SK-N-MC (cell line): ENCODE measurements at places on chromosomes 6 and 20.
A peak's percentile ranks its signal among the peaks of the same experiment; 100 is the strongest.

DNA sequence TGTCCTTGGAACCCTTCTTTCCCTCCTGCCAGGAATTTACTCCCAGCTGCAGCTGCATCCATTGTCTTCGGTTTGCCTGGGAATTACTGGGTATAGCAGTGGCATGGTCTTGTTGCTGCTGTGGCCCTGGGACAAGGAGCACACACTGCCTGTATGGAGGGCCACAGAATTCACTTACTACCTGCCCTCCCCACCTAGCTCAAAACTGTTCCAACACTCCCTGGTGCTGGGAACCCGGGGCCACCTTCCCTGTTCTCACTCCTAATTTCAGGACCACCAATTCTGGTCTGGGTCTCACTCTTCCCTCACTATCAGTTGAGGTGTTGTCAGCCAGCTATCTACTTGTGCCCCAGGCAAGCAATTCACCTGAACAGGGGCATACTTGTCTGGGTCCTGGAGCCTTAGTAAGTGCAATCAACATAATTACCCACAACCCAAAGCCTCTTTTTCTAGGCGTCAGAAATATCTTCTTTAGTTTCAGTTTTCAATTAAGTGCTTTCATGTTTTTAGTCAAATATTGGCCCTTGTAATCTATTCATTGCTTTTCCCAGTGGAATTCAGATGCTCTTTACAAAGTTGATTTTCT is 47.2 kb downstream of the METTL24 start:
- DNase-seq = no peak

- DNase-seq = no peak
Observed at GRCh38 chr20:48196001-48196400, 410.7 kb upstream of the SULF2 start.

DNA sequence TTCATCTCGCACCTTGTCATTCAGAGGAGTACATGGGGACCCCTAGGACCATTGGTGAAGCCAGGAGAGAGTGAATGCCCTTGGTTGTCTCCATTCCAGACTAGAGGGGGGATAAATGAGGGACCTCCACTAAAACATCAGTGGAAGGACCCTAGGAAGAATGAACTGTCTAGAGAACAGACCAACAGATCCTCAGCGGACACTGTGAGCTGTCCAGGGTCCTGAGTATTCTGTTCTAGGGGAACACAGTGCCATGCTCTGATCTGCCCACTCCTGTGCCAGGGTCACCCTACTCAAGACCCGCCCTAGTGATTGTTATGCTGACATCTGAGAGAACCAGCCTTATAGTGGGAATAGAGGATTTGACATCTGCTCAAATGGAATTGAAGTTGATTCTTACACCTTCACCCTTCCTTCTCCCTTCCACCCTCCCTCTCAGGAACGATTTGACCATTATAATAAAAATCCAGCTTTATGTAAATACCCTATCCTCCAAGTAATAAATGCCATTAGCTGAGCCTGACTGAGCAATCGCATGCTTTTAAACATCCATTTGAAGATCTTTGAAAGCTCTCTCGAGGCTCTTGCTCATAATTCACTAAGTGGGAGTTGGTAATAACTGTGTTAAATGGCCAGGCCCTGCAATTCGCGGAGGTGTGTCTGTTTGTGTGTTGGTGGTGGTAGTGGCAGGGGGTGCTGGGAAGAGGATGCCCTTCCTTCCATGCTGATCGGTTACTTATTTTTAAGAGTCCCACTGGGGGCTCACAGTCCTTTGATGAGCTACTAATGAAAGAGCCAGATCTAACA is 43.6 kb upstream of the SLC32A1 start:
- no peak for DNase-seq

- DNase-seq = no peak
Observed at GRCh38 chr6:73734832-73735453, 38.9 kb downstream of the CD109 start.

DNA sequence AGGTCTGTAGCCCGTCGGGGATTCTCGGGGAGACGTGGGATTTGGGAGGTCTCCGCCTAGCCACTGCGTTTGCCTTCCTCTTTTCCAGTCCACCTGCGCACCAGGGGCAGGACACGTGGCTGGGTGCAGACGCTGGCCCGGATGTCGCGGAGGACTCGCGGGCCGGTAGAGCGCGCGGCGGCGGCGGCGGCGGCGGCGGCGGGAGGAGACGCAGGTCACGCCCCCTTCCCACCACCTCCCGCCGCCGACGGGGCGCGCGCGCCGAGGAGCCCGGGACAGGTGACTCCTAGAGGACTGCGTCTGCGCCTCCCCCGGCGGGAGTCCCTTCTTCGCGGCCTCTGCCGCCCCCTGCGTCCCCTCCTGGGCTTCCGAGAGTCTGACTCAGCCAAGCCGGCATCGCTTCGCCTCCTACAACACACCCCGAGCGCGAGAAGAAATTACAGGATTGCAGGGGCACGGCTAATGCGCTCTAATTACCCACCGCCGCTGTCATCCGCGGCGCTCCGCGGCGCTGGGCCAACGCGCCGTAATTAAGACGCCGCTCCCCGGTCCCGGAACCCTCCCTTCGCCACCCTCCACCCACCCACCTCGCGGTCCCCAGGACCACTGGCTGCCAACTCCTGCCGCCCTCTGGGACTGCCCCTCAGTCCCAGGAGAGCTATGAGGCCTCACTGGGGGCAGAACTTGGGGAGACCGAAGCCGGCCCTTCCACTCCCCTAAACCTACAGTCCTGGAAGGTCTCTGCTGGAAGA is 124.5 kb downstream of the MRPL14 start:
- DNase-seq = no peak

GRCh38 chr6:89853068-89853467 is 23.4 kb downstream of the CASP8AP2 start:
- no peak for DNase-seq

GRCh38 chr6:5446362-5447075 is 185.2 kb downstream of the FARS2 start:
- no peak for DNase-seq

DNA sequence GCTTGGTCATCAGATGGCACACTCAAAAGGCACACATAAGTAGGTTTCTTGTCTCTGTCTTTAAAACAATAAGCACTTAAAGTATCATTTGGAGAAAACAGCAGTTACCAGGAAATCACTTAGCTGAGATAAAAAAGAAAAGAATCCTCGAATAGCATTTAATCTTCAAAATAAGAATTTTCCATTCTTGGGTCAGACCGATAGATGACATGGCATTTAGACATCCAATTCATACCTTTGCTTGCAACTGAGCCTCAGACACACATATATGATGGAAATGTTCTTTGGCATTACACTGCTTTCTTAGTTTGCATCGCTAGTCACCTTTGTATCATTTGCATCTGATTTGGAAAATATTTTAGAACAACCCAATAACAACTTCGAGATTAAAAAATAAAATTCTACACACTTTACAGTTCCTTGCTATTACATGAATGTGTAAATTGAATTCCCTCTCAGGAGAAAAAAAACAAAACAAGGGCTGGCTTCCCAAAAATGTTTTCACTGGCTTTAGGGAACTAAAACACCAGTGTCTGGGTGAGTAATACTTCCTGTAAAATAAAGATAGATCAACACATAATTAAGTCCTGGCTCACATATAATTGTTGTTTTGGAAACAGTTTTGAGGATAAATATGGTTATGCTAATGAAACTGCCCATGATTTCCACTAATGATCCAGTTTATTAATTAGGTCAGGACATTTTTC is 1.3 kb upstream of the RNF217 start:
- DNase-seq = no peak

GRCh38 chr20:3218307-3218988 is 9.2 kb downstream of the ITPA start:
- DNase-seq = no peak

- DNase-seq = no peak
Observed at GRCh38 chr6:142728364-142728763, 216.6 kb downstream of the HIVEP2 start.

DNA sequence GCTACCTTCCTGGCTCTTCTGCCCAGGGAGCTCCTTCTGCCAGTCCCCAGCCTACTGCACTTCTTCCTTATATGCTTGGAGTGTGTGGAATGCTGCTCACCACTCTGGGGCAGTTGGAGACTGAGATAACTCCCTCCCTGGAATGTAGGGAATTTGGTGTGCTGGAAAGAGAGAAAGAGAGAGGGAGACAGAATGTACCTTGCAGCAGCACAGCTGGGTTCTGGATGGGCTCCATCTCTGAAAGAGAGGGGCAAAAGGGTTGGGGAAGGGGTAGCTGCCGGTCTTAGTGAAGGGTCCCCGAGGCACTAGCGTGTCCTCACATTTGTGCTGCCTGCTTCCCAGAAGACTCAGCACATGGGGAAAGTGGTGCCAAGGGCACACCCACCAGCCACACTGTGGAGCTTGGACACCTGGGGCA is 40.2 kb upstream of the DDR1 start:
- DNase-seq = no peak

DNA sequence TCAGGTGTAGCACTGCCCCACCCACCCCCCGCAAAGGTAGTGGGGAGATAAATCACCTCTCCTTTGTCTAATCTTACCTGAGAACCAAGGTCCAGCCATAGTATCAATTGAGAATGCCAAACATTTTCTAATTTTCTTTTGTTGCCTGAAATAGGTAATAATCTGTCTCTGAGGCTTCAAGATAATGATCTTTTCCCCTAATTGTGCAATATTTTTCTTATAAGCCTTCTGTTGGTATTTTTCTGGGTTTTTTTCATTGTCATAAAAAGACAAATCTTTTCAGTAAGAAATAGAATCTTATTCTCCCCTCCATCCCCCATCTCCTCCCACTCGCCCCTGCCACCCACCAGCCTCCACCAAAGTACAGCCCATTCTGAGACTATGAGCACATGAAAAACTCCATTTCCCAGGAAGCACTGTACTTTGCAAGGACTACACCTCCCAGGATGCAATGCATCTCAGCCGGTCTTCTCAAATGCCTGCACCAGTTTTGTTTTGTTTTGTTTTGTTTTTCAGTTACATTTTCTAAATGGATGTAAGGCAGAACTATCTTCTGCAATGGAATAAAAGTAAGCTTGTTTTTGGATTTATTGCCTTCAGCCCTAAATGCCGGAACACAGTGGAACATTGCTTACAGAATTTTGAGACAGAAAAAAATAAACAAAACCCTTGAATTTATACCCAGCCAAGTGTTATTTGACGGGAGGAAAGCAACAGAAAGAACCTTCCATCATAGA is 268.0 kb downstream of the TFAP2A start:
- DNase-seq = no peak

GRCh38 chr6:3455569-3456394 is 1.1 kb downstream of the SLC22A23 start:
- DNase-seq = no peak

GRCh38 chr6:2183246-2183645 is 62.2 kb downstream of the GMDS start:
- DNase-seq = no peak

- no peak for DNase-seq
Observed at GRCh38 chr20:3111995-3112394, 27.5 kb upstream of the AVP start.

- no peak for DNase-seq
Observed at GRCh38 chr20:49560186-49560585, 7.8 kb downstream of the PTGIS start.

DNA sequence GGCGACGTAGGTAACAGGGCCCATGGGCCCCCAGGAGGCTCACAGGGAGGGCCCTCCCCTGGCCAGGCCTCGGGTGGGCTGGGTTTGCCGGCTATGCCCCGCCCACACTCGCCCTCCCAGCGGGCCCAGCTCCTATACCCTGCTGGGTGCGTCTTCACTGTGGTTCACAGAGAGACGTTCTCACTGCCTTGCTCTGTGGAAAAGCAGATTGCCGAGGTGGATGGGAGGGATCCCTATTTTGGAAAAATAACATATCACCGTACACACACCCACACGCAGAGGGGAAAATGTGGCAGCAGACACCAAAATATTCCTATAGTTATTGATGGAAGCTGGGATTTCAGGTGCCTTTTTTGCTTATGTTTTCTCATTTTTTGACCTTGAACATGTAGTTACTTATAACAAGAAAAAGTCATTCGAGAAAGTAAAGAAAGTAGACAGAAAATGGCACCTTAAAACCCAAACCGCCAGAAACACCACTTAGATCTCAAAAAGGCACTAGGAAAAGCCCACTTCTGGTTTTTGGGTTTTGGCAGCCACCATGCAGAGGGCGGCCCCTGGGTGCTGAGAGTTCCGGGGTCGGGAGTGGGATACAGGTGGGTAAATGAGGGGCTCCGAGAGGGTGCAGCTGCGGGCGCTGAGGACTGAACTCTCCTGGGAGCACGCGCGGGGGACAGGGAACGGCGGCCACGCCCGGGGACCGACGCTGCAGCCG is 49.4 kb downstream of the TMEM242 start:
- peak; percentile 39 for DNase-seq

GRCh38 chr20:62816031-62816883 is 593 bp upstream of the COL9A3 start:
- no peak for DNase-seq

GRCh38 chr20:47785854-47786764 is 828 bp upstream of the SULF2 start:
- DNase-seq = no peak

DNA sequence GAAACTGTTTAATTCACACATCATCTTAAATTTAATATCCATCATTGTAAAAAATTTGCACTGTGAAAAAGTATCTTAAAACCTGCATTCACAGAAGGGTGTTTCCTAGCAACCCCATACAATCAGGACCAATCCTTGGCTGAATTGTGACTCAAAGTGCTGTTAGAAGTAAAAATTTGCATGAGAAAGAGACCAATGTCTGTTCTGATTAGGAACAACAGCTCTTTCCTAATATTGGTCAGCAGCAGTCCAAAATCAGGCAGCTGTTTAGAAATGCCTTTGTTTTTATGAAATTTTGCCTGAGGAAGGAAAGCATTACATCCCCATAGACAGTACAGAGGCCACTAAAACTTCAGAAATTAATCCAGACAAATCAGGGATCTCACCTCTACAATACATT is 987.0 kb downstream of the HACE1 start:
- no peak for DNase-seq

GRCh38 chr6:108652375-108652774 is 91.7 kb downstream of the FOXO3 start:
- no peak for DNase-seq

GRCh38 chr20:13715171-13715570 is 69.5 kb downstream of the ESF1 start:
- DNase-seq = no peak

DNA sequence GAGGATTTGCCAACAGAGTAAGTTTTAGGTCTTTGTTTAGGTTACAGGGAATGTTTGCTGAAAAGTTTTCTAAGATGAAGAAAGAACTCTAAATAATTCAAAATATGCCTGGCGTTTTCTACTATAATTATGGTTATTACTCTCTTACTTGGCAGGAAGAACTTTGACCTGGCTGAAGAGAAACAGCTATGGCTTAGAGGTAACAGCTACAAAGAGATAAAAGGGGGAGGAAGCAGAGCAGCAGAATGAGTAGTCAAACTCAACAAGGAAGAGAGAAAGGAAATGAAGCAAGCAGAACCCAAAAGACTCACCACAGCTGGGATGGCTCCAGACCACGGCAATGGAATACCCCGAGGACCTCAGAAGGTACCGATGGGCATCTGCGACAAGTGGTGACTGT is 95.6 kb downstream of the KIF16B start:
- DNase-seq = no peak

- no peak for DNase-seq
Observed at GRCh38 chr6:124962639-124963415, 590 bp downstream of the RNF217 start.

- no peak for DNase-seq
Observed at GRCh38 chr20:56005389-56005715, at the start of gene CBLN4. Gene CBLN4 (minus strand): TSS chr20:56005519. CDS start chr20:56004171, 1,348 bp downstream.

- DNase-seq = peak; percentile 22
Observed at GRCh38 chr6:167485186-167485978, 160.5 kb downstream of the TTLL2 start.

GRCh38 chr6:118218156-118218555 is 311.1 kb downstream of the SLC35F1 start:
- DNase-seq = no peak
